Fibroblast of villous mesenchyme (primary cell): ENCODE measurements at places on chromosomes 7 and 10.

GRCh38 chr7:913736-914520 lies 37.6 kb downstream of the GET4 start:
- DNase-seq = no peak

GRCh38 chr7:141452911-141453310 lies 98.3 kb upstream of the AGK start:
- no peak for DNase-seq

GRCh38 chr7:72211175-72211574 lies 201.0 kb downstream of the CALN1 start:
- no peak for DNase-seq

- no peak for DNase-seq
Measured at GRCh38 chr7:8278183-8278582, 16.2 kb upstream of the ICA1 start.

DNA sequence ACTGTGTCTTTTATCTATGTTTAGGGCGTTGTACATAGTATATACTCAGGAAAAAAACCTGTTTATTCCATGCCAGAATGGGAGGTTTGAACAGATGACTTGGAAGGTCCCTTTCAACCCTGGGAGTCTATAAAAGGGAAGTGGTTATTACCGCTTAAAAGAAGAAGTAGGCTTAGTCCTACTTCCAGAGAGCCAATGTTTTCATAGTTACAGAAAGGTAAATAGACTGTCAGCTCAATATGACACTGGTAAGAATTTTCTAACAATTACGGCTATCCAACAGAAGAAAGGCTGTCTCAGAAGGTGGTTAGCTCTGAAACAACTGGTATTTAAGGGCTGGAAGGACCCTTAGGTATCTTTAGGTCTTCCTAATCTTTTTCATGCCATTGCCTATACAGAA lies 1.1 kb upstream of the TFAM start:
- DNase-seq = no peak

GRCh38 chr10:129727071-129727470 lies 237.0 kb downstream of the EBF3 start:
- no peak for DNase-seq

DNA sequence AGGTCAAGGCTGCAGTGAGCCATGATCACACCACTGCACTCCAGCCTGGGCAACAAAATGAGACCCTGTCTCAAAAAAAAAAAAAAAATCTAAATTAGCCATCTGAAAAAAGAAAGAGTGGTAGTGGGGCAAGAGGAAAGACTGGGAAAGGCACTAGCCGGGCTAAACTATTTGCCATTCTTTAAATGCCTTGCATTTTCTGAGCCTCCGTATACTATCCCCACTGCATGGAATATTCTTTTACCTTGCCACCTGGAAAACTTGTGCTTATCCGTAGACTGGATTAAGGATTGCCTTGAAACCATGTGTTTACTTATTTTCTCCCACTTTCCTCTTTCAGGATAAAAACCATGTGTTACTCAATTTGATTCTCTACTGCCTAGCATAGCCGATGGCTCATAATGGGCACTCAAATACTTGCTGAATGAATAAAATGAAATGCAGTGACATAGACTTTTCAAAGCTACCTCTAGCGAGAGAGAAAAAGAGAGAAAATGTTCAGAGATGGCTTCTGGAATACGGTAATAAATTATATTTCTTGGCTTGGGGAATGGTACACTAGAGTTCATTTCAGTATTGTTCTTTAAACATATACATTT lies 30.6 kb downstream of the HYCC1 start:
- no peak for DNase-seq

DNA sequence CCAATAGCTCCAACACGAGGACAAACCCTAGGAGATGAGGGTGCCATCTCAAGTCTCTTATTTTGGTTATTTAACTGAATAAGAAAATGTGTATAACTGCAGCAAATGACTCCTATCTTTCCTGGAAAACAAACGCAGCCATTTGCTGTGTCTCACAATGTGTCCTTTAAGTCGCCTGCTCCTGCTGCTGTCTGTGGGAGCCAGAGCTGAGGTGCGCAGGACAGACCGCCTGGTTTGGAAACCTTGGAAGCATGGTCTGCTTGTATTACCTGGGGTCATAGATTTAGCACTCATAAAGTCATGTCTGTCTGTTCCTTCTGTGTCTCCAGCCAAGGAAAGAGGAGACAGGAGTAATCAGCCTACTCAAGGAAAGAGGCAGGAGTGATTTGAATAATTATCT lies 760.2 kb downstream of the GRID1 start:
- no peak for DNase-seq

GRCh38 chr10:4721999-4722753 lies 103.8 kb upstream of the AKR1E2 start:
- peak; percentile 96 for DNase-seq

DNA sequence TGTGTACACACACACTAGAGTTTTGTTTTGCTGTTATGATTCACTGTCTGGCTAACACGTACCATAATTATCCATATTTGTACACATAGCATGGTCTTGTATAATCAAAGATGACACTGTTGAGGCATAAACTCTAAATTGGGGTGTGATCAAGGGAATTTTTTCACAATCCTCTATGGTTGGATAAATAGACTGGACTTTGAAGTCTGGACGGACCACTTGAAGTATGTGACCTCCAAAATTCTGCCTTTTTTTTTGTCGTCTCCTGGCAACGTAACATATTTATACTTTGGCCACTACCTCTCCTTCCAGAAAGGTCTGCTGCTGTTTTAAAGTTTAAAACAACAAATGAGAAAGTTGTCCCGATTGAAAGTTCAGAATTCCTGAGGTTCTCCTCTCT lies 193.4 kb downstream of the CACNB2 start:
- DNase-seq = no peak

- DNase-seq = no peak
Measured at GRCh38 chr10:42969147-42969546, 107.7 kb upstream of the RET start.

DNA sequence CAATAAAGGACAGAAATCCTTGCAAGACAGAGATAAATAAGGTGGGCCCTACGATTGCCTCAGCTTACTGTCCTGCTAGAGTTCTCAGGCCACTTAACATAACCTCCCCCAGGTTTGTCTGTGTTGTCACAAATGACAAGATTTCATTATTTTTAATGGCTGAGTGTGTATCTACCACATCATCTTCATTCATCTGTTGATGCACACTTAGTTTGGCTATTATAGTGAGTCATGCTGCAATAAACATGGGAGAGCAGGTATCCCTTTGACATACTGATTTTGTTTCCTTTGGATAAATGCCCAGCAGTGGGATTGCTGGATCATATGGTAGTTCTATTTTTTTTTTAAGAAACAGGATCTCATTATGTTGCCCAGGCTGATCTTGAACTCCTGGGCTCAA lies 60.6 kb downstream of the PRTFDC1 start:
- peak; percentile 69 for DNase-seq

DNA sequence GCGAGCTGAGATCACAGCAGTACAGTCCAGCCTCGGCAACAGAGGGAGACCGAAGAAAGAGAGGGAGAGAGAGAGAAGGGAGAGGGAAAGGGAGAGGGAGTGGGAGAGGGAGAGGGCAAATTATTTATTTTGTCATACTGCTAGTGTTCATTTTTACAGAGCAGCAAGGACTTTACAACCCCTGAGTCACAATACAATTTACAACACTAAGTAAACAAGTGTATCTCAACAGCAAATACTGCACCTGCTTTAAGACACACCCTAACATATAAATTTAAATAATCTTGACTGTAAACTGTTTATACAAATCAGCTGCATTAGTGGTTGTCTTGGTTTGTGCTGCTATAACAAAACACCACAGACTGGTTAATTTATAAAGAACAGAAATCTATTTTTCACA lies 27.2 kb downstream of the HTR5A start:
- DNase-seq = no peak
